ENCODE measurements at places on chromosomes 7 and 10.

GRCh38 chr7:141974831-141975230 is 1.3 kb upstream of the TAS2R38 start:
- DNase-seq, result no peak

DNA sequence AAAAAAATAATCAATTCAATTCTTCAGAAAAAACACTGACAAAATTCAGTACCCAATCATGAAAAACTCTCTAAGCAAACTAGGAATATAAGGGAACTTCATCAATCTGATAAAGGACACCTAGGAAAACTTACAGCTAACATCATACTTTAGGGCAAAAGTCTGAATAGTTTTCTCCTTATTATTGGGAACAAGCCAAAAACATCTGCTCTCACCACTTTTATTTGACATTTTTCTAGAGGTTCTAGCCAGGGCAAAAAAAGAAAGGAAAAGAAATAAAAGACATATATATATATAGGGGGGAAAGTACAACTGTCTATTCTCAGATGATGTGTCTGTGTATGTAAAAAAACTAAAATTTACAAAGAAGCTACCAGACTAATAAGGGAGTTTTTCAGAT is 19.0 kb downstream of the CDK6 start:
- DNase-seq, result no peak

DNA sequence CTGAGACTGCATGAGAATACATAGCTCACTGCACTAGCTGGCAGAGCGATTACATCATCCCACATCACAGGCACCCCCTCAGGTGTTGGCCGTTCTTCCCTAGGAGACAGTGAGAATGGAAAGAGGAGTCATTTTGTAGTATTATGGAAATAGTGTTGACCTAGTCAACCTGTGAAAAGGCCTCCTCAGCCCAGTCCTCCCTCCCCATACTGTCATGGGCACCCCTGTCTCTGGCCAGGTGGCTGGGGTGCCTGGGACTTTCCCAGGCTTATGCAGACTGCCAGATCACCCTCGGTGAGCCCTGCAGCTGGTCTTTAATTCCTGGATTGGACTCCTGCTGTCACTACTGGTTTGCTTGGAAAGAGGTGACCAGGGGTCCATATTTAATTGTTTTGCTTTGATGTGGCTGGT is 4.0 kb downstream of the INPP5A start:
- no peak for DNase-seq

DNA sequence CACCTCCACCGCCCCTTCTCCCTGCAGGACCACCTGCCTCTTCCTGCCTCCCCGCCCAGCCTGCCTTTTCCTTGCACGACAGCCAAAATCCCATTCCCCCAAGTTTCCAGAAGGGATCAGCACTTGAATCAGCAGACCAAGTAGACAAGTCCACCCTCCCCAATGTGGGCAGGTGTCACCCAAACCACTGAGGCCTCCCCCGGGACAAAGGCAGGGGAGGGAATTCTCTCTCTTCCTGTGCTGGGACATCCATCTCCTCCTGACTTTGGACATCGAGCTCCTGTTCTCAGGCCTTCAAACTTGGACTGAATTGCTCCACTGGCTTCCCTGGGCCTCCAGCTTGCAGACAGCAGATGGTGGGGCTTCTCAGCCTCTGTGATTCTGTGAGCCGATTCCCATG is 21.6 kb upstream of the PSMG3 start:
- DNase-seq, result no peak

DNA sequence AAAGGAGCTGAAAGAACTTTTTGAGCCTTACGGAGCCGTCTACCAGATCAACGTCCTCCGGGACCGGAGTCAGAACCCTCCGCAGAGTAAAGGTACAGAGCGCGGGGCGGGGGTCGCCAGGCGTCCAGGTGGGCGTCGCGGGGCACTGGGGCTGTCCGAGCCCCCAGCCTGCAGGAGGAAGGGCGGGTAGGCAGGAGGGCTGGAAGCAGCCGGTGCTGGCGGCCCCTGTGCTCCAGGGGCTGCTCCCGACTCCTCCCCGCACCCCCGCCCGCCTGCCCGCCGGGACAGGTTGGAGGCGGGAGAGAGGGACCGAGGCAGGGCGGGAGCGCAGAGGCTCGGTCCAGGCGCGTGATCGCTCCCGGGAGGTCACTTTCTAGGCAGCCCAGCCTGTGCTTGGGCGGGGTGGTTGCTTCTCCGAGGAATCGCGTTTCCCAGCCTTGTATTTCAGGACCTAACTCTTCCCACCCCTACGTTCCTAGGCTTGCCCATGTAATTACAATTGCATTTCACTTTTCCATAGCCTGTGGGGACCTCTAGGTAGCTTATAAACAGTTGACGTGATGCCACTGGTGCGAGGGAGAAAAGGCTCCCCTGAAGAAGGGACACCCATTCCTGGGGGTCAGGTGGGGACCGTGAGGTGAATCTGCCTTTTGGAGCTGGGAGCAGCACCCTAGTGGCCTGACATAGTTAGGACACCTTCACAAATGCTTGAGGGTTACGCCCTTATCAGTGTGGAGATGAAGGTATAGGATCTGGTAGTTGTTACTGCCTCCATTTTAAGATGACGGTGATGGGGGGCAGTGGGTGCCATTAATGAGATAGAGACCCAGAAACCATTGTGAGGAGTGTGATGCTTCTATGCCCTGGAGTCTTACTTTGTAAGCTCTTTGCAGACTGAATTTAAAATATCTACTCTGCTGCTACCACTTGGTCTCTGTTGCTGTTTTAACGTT is 148.2 kb downstream of the CELF2 start:
- DNase-seq, result no peak

GRCh38 chr10:128848810-128849209 is 618.2 kb upstream of the MGMT start:
- no peak for DNase-seq

DNA sequence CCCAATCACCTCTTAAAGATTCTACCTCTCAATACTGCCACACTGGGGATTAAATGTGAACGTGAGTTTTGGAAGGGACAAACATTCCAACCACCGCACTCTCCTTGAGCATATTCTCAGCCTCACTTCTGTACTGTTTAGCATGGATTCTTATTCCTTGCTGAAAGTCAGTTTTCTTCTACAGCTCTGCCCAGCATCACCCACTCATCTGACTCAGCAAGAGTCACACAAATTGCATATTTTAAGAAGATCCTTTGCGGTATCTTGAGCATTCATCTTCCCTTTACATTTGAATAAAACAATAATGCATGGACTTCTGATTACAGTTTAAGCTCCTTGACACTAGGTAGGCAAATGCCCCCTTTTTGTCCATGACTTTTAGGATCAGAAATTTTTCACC is 251.6 kb upstream of the MKLN1 start:
- DNase-seq, result no peak

DNA sequence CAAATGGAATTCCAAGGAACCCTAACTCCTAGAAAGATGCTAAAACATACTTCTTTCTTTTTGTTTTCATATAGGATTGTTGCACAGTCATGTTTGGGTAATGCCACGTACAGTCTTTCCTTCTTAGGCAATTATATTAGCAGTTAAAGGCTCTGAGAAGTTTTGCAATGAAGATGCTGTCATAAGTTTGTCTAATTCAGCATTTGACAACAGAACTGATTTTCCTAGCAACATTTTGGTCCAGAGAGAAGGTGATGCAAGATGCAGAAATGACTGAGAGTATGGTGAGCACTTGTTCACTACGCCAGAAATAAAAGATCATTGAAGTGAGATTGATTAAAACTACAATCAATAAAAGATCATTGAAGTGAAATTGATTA is 184.0 kb upstream of the PLXNA4 start:
- DNase-seq, result no peak

GRCh38 chr7:51606601-51607154 is 290.1 kb upstream of the COBL start:
- no peak for DNase-seq

Measured in posterior cingulate gyrus (tissue), 11 donors.